ENCODE measurements at places on chromosomes 5 and 9.

DNA sequence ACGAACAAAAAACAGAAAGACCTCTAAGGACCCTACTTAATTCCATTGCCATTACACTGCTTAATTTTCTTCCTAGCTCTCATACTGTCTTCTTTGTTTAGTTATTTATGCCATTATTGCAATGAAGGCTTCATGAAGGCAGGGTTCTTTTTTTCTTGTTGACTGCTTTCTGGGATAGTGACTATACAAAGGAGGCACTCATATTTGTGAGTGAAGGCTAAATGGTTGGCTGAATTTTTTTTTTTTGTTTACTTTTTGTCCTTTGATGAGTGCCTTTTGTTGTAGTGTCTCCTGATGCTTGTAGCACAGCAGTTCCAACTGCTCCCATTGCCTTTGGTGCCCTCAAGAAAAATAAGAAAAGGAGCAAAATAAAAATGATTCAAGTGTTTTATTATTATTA is 17.8 kb downstream of the CTNNA1 start:
- no peak for DNase-seq

DNA sequence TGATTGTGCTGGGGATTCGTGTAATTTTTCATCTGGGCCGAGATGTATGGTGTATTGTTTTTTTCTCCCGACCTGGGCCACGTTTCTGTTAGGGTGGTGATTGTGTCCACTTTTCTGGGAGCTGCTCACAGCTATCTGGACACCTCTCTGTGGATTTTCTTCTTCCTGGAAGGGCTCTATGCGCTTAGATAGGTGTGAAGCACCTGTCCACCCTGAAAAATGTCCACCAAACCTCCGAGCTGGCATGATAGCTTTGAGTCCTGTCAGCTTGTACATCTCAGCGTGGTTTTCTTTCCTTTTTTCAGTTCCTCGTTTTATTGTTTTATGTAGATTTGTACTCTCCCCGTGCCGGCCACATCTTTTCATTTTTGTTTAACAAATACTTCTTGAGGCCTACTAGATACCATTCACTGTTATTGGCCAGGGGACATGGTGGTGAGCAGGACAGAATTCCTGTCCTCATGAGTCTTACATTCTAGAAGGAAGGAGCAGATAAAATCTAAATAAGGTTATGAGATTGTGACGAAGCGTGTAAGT is 1.1 kb downstream of the UGCG start:
- DNase-seq, result no peak

DNA sequence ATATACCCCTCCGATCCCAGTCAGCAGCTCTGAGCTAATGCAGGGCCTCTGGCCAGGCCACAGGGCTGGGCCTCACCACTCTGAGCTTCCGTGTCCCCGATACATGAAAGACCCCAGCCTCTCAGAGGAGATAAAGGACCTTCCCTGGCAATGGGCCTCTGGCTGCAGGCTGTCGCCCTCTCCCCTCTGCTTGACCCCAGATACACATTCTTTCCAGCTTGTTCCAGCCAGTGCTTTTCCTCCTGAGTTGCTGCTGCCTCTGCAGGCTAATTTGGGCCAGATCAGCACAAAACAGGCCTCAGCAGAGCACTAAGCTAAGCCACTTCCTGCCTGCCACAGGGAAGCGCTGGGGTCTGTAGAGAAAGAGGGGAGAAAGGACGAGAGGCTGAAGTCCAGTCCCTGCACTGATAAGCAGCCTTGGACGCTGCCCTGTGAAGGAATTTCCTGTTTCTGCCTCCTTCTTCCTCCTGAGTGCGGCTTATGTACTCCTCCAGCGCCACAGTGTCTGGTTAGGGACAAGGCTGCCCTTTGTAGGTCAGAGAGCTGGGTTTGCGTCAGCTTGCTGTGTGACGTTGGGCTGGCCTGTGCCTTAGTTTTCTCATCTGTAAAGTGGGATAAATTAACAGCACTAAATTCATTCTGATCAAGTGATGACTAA is 73.0 kb upstream of the IL17B start:
- no peak for DNase-seq

GRCh38 chr5:158159621-158160020 is 300.7 kb upstream of the CLINT1 start:
- no peak for DNase-seq

- no peak for DNase-seq
Observed at GRCh38 chr5:82862711-82863110, 214.5 kb downstream of the TMEM167A start.

GRCh38 chr9:129888293-129889121 is 53.2 kb downstream of the USP20 start:
- DNase-seq, result no peak

DNA sequence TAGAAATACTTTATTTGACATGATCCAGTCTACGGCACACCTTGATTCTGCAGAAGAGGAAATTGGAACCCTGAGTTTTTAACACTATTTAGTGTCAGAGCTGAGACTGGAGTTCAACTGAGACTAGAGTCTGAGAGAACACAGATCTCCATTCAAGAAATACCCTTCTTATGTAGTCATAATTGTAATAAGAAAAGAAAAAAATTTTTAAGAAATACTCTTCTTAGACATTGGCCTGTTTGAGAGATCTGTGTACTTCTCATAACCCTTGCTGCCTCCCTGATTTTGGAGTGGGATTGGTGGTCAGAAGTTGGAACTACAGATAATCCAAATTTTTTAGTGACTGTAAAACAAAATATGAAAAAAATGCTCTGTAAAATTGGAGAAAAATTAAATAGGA is 253.4 kb downstream of the ARRDC3 start:
- no peak for DNase-seq

DNA sequence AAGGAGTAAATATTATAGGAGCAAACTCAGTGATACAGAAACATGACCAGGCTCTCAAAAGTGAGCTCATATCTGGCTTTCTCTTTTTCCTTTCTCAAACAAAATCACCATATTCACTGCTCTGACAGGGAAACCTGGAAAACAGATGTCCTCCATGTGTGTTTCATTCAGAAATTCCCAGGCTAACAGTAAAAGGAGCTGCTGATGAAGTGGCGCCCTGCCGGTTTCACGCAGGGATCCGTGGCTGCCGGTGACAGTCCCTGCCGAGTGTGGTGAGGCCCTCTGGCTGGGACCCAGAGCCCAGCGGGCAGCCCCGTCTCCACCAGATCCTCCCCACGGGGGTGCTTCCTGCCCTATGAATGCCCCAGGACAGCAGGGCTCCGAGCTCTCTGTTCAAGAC is 208.1 kb downstream of the GNA14 start:
- DNase-seq, result no peak

DNA sequence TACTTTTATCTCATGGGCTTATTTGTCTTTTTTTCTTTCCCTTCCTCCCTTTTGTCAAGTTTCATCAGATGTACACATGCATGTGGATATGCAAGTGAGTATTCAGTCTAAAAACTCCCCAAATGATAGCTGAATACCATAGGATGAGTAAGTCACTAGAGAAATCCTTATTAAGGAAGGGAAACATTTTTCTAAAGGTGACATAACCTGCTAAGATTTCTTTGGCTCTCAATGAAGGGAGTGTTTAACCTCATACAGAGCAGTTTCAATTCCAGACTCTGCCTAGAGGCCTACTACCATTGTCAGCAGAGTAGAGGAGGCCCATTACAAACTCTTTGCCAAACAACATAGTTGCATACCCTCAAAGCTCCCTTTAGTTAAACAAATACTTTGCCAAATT is 192.4 kb downstream of the ARHGEF28 start:
- no peak for DNase-seq

GRCh38 chr5:157175071-157175612 is 5.5 kb upstream of the ITK start:
- no peak for DNase-seq

DNA sequence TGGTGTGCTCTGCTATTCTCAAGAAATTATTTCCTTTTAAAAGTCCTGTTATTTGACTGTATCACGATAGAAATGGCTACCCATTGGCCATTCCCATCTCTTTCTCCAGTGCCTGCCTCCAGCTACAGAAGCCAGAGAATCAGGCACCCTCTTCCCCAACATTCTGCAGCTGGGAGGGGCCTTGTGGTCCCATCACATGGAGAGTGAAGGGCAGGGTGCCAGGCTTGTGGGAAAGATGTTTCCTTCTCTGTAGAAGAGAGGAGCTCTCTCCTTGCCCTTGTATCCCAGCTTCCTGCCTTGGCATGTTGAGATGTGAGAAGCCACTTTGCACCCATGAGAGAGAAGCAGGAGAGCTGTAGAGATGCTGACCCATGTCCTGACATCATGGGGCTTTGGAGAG is 465.0 kb downstream of the MTRR start:
- no peak for DNase-seq

GRCh38 chr5:176830995-176831423 is 20.6 kb downstream of the UNC5A start:
- DNase-seq, result no peak

DNA sequence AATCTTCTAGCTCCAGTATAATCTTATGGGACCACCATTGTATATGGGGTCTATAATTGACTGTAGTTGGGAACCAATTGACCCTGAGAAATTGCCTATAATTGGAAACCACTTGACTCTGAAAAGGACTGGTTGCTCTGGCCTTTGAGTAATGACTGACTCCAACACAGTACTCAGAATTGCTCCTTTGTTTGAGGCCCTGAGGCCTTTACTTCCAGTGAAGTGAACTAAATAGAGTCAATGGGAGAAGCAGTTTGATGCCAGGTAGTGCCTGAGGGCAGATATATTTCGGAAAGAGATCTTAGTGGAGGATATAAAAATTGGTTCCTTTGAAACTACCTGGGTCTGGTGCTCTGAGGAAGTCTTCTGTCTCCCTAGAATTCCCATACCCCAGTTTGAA is 16.0 kb upstream of the TMEM171 start:
- no peak for DNase-seq

DNA sequence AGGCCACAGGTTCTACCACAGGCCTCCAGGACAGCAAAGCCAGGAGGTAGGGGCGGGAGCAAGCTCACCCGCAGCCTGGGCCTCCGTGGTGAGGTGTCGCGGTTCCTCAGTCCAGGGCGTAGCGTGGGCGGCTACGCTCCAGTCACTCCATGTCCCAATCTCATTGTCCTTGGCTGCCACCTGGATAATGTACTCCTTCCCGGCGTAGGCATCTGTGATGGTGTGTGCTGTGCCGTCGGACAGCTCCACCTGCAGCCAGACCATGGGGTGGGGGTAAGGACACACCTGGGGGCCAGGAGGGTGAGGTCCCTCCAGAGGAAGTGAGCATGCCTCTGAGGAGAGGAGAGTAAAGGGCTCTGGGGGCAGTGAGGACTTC is 29.8 kb upstream of the ENHO start:
- DNase-seq, result no peak

GRCh38 chr5:126972062-126972895 is 58.1 kb downstream of the MARCHF3 start:
- DNase-seq, result no peak

GRCh38 chr5:52648726-52649125 is 139.0 kb upstream of the ITGA1 start:
- DNase-seq, result no peak

DNA sequence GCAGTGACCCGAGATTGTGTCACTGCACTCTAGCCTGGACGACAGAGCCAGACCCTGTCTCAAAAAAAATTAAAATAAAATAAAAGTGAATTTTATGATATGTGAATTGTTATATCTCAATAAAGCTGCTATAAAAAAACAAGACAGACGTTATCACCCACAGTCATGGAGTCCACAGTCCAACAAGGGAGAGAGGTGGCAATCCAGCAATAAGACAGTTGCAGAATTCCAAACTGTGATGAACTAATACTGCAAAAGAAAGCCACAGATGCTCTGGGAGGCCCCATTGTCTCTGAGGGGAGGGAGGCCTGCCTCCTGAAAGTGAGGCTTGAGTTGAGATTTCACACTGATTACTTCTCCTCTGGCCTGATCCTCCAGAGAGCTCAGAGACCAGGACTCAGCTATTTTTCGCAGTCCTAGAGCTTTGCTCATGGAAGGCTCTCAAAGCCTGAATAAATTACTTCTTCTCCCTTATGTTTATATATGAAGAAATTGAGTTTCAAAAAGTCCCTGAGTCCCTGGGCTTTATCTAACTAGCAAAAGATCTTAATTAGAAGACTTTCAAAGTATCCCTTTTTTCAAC is 28.0 kb downstream of the CCNJL start:
- no peak for DNase-seq

DNA sequence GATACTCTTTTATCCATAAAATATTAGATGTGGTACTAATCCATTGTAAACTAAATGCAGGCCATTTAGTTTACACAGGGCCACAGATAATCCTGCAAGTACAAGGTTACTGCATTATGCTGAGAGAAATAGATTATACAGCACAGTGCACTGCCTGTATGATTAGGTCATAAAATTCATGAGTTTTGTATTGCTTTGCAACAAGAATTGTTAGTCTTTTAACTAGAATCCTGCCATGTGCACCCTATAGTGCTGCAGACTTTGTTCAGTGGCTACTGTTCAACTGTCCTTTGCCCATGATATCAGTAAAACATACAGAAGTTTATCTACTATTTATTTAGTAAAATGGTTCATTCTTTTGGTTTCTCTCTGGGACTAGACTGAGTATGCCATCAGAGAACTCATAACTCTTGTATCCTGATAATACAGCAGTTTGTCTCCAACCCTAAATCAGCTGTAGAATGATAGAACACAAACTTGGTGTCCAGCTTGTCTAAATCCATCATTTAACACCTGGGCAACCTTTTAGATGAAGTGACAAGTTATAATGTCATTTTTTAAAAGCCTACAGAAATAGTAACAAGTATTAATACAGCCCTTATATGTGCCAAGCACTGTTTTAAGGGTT is 291.2 kb downstream of the TMEM167A start:
- DNase-seq, result no peak

DNA sequence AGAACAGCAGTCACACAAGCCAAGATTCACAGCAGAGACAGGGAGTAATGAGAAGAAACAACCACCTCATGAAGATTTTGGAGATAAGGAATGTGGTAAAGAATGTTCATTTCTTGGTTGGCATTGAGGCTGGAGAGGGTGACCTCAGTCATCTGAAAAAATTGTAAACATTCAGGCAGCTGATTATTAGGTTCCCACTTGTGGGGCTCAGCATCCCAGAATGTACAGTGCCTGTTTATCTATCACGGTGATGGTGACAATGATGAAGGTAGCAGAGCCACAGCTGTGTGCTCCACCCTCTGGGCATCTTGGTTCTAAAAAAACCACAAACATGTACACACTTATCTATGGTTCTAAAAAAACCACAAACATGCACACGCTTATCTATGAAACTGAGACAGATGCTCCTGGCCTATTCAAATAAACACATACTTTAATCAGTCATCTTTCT is 143.9 kb upstream of the MOCS2 start:
- DNase-seq, result no peak

DNA sequence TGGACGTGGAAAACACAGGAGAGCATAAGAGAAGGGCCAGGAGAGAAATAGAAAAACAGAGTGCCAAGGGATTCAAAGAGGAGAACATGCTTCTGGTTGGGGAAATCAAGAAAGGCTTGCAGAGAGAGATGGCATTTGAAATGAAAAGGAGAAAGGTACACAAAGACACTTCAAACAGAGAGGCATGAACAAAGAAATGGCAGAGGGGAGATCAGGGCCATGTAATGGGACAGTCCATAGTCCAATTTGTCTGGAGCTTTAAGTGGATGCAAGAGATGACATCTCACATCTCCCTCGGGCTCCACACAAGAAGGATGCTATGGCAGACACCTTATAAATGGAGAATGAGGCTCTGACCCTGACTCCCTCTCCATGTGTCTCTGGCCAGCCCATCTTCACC is 331.1 kb downstream of the MLLT3 start:
- DNase-seq, result no peak

Measured in glomerular endothelial cell (primary cell).